NCI-H187 (cell line): ENCODE measurements at places on chromosomes 7 and 10.

DNA sequence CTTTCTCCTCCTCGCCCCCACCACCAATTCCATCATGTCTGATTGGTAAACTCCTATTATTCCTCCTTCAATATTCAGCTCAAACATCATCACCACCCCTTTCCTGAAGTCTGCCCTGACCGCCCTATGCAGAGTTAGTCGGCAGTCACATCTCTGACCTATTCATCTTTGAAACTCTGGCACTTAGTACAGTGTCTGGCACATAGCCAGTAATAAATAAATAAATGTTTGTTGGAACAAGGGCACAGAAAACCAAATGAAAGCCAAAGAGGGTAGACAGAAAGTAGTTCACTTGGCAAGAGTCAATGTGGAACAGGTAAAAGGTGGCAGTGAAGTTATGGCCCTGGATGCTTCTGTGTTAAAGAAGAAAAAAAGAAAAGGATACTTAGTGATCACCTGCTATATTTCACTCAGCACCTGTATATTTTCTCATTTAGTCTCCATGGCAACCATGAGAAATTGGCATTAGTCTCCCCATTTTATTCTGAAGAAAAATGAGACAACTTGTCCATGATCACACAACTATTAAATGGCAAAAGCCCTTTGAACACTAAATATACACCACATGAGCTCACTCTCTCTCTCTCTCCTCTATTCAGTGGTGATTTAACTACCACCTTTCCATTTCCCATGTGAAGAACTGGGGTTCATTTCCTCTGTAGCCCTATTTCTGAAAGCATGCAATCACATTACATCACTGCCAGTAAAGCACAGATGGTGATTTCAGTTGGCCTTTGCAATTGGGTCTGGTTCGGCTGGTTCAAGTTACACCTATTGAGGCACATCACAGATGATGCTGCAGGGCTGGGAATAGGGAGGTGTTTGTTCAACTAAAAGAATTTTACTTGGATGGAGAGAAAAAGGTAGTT, 25.3 kb downstream of the CHCHD3 start:
- no peak for DNase-seq

GRCh38 chr7:37781156-37781555, 67.2 kb upstream of the NME8 start:
- no peak for DNase-seq

GRCh38 chr7:18400275-18400674, 95.3 kb upstream of the HDAC9 start:
- no peak for DNase-seq

GRCh38 chr10:422241-422640, 267.2 kb downstream of the DIP2C start:
- no peak for DNase-seq

- DNase-seq = no peak
Measured at GRCh38 chr10:21264271-21264670, 261.2 kb downstream of the SKIDA1 start.

DNA sequence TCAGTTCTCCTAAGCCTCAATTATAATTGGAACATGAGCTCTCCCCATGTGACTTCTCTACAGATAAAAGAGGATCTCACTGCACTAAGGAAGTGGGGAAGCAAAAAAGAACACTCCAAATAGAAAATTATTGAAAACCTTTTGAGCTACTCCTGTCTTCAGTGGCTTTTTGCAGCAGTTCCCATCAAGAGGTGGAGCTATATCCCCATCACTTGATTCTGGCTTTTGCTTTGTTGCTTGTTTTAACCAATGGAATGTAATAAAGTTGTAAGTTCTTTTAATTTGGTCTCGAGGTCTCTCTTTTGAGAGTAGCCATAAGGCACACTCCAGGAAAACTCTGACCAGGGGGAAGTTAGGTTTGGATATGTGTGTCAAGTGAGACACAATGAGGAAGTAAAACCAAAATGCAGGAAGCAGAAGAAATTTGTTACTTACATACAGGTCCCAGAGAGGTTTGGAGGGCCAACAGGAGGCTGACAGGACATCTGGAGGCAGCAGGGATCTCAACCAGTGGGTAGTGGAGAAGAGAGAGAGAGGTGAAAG, 569.4 kb downstream of the HTR7 start:
- no peak for DNase-seq

DNA sequence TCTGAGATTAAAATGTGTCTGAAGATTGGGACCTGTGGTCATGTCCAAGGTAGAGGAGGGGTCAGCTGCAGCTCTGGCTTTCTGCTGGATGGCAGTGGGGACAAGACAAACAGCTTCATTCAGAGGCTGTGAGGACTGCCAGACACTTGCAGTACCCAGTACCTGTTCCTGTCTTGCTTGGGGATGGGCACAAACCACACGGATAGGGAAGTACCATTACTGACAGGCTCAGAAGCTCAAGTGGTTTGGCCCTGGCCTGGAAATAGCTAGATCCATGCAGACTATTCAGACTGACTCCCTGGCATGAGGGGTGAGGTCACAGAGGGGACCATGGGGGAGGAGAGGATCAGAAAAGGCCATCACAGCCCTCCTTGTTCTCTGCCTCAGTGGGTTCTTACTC, 56.0 kb upstream of the COMTD1 start:
- DNase-seq = no peak

GRCh38 chr10:51083356-51083853, 9.1 kb downstream of the PRKG1 start:
- DNase-seq = no peak

- no peak for DNase-seq
Measured at GRCh38 chr10:112362833-112363232, 11.1 kb upstream of the ACSL5 start.

GRCh38 chr10:99292159-99292558, 37.0 kb upstream of the CNNM1 start:
- no peak for DNase-seq

DNA sequence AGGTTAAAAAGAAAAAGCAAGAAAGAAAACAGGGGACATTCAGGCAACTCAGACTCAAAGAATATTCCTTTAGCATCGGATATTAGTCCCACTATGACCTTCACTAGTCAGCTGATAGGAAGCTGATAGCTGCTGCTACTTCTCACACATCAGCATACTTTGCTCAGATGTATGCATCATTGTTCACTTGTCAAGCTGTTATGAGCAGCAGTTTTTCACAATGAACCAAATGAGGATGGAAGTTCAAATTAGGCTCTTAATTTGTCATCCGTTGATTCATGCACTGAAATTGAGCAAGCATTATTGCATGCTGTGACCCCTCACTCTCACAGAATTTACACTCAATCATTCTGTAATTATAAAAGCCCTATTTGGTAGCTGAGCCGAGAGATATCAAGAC, 257.7 kb downstream of the SNX13 start:
- DNase-seq = no peak

DNA sequence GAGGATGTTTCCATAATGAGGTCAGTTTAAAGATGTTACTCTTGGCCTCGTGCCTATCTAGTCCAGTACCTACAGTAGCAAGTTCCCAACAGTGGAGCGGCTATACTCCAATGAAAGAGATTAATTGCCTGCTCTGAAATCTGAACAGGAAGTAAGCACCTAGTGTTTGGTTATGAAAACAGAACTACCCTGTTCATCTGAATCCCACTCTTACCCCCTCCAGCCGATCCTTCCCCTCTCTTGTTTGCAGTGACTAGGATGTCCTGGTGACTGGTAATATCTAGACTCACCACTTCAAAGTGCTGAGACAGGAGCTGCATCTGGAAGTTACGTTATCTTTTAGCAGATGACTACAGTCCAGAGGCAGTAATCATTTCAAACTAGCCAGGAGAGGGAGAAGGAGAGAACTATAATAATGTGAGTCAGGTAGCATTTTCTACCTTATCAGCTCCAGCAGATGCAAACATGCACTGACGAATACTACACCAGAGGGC, 666.7 kb upstream of the NRP1 start:
- no peak for DNase-seq

- no peak for DNase-seq
Measured at GRCh38 chr7:157032644-157033482, 22.4 kb upstream of the MNX1 start.

DNA sequence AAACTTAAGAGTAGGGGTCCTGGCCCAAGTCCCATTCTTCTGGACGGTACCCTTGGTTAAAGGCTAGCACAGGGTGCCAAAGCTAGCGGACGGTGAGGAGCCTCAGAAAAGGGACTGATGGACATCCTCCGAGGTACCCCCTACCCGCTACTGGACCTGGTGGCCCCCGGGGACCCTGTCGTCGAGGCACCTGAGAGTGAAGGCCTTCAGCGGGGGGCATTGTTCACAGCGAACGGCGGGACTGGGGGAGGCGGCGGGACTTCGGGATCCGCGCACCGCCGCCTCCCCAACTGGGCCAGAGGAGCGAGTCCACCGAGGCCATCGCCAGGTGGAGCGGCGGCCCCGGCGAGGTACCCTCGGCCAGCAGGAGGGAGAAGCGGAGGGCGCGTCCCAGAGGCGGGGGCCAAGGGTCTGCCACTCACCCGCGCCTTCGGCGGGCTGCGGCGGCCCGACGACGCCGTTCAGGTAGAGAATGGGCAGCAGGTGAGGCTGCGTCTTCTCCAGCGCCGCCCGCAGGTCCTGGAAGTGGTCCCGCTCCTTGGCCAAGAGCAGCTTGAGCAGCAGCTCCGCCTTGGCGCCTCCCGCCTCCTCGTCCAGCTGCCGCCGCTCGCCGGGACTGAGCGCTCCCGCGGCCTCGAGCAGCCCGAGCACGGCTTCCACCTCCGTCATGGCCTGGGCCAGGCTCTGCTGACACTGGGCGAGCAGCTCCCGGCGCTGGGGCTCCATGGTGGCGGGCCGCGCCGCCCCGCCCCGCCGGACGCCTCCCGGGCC, 575 bp downstream of the DLG5 start:
- DNase-seq = no peak

- no peak for DNase-seq
Measured at GRCh38 chr10:75508239-75508813, 76.9 kb downstream of the LRMDA start.

DNA sequence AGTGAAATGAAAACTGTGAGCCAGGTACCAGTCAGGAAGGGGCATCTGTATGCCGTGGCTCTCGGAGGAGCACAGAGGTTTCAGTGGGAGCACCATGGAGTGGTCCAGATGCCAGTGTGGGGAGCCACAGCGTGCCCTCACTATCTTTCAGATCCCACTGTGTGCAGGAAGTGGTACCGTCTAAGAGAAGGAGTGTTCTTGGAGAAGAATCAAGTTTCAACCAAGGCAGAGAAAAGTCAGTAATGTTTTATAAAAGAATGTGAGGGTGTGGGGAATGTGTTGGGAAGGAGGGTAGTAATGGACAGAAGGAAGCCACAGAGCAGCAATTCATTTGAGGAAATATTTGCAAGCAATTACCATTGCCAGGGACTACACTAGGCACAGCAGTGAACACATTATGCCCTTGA, 35.6 kb downstream of the PRKAR2B start:
- no peak for DNase-seq

- DNase-seq = no peak
Measured at GRCh38 chr10:49762566-49762877, 399 bp upstream of the OGDHL start.

- DNase-seq = no peak
Measured at GRCh38 chr7:20238754-20239324, 21.7 kb upstream of the MACC1 start.

- no peak for DNase-seq
Measured at GRCh38 chr10:35503578-35503977, 101.6 kb upstream of the GJD4 start.

DNA sequence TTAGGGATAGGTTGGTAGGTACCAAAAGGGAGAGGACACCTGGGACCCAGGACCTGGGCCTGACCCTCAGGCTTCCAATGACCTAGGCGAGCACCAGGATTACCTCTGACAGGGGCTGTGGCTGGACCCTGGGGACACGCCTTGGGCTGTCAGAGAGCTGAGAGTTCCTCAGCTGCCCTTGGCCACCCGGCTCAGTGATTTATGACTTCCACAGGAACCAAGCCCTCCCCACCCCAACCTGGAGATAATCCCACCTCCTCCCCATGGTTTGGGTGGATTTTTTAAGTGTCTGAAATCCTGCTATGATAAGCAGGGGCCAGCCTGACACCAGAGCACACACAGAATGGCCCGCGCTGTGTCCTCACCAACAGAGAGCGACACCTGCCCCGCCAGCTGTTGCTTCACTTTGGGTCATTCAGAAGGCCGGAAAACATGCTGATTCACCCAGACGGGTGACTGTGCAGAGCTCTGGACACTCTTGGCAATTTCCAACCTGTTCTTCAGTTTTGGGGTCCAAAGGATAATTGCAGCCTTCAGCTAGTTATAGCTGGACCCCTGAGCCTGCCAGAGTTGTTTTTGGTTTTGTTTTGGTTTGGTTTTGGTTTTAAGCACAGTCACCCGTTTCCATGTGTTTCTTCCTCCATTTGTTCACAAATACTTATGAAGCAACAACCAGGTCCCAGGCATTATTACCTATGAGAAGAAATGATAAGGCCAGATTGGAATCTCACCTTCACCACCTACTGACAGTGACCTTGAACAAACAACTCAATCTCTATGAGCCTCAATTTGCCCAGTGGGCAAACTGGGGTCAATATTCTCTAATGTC, 78.2 kb downstream of the RAB11FIP2 start:
- no peak for DNase-seq

DNA sequence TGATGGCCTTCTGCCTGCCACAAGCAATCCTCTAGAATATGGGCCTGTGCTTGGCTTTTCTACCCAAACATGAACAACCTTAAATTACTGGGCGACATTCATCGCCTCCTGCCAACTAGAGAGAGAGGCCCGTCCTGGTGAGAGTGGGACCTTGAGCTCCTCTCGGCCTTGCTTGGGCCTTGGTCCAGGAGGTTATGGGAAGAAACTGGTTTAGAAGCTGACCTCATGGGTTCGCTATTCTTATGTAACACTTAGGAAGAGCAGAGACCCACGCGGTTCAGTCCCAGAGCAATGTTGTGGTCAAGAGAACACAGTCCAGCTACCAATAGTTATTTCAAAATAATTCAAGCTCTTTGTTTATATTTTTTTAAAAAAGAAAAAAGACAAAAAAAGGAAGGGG, 176.3 kb upstream of the ZNF32 start:
- no peak for DNase-seq

GRCh38 chr7:105107458-105107857, 93.5 kb downstream of the KMT2E start:
- no peak for DNase-seq

- DNase-seq = no peak
Measured at GRCh38 chr7:83001362-83002040, 161.2 kb downstream of the PCLO start.

DNA sequence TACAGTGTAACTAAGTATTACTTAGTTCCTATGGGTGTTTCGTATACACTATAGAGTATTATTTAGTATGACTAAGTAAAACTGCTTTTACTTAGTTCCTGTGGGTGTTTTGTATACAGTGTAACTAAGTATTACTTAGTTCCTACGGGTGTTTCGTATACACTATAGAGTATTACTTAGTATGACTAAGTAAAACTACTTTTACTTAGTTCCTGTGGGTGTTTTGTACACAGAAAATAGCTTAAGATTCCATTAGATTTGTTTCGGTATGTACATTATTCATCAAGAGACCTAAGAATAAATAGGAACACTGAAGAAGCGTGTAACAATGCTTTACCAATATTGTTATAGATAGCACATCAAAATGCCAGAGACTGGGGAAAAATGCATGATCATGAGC, 25.0 kb downstream of the IGF2BP3 start:
- no peak for DNase-seq

DNA sequence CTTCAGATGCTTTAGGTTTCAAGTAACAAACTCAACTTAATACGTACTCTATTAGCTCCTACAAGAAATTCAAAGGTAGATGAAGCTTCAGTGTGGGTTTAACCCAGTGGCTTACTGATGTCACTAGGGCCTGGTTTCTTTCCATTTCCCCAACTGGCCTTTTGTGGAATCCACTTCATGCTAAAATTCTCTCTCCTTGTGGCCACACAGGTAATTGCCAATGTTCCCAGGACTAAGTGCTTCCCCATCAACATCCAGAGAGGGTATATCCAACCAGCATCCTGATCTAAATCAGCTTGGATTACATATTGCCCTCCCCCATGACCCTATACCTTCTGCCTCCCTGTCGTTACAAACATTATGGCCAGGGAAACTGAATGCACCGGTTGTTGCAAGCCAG, 10.7 kb downstream of the FBXL13 start:
- no peak for DNase-seq
